Mesendoderm (in vitro differentiated cells): ENCODE measurements at places on chromosomes 4 and X.

DNA sequence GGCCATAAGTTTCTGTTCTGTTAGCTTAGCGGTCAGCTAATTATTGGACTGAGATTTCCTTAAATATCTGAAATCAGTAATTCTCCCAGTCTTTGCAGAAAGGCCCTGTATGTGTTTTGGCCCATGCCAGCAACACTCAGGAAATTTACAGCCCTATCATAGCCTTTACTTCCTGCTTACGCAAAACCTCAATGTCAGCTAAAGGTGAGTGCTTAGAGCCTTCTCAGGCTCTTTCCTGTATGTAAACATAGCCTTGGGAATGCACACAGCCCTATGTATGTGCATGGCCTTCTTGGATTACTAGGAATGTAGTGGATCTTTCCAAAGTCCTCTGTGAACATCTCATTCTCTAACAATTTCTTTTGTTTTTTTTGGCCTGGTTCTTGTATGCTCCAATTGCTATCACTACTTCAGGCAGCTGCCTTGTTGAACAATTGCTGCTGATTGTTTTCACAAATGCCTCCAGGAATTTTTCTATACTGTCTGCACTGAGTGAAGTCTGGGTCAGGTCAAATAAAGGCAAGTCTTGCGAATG, 200.0 kb downstream of the PPP1R2C start:
- no peaks in the 10 kb centered on the region for H3K27me3 ChIP-seq
- no peak overlapping the region for H3K27ac ChIP-seq
- no peaks in the 10 kb centered on the region for H3K4me1 ChIP-seq
- no peaks in the 10 kb centered on the region for H3K36me3 ChIP-seq

DNA sequence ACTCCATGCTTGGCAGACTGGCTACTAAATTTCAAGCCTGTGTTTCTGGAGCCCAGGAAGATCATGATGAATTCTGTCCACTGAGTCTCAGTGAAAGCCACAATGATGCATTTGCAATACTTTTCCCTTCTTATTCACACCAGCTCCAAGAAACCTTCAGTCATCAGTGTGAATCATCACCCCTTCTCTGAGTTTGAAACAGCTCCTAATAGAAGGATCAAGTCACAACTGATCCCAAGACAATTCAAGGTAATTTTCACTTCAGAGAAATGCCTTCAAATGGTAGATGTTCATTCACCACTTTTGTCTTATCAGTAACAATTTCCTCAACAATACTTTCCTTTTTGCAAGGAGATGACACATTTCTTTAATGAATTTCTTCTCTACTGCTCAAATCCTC, 257.4 kb downstream of the NLGN4X start:
- DNase-seq: no peak
- no peak overlapping the region for H3K4me3 ChIP-seq
- no peaks in the 10 kb centered on the region for H3K36me3 ChIP-seq
- H3K27me3 ChIP-seq: no peaks in the 10 kb centered on the region
- no peaks in the 10 kb centered on the region for H3K4me1 ChIP-seq
- no peak overlapping the region for H3K27ac ChIP-seq

GRCh38 chr4:183026701-183027100, 72.4 kb upstream of the WWC2 start:
- no peak overlapping the region for H3K27ac ChIP-seq
- H3K4me3 ChIP-seq: no peak overlapping the region
- no peaks in the 10 kb centered on the region for H3K36me3 ChIP-seq
- H3K27me3 ChIP-seq: no peaks in the 10 kb centered on the region
- no peaks in the 10 kb centered on the region for H3K4me1 ChIP-seq
- no peak for DNase-seq

DNA sequence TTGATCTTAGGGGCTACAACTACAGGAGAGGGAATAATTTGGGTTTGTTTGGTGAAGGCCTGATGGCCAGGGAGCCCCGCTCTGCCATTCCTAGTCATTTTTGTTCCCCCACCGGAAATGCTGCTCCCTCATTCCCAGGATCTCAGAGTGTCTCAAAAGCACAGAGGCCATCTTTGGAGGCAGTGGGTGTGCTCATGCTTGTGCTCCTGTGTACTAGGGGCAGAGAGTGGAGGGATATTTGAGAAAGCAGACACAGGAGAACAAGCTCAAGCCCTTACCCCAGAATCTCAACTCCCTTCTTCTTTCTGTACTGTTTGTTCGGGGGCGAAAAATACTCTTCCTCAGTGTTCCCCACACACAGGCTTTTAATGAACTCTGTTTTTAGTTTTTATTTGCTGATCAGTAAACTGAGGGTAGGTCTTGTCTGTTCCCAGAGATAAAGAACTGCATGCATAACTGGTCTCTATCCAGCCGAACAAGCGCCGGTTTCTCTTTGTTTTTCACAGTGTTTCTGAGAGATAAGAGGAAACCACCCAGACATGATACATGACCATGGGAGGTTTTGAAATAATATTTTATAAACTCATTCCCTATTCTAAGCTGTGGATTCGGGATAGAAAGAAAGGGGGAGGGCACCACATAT, 32.9 kb upstream of the XK start:
- H3K36me3 ChIP-seq: no peaks in the 10 kb centered on the region
- no peak overlapping the region for H3K27ac ChIP-seq
- DNase-seq: no peak
- H3K4me3 ChIP-seq: no peak overlapping the region

DNA sequence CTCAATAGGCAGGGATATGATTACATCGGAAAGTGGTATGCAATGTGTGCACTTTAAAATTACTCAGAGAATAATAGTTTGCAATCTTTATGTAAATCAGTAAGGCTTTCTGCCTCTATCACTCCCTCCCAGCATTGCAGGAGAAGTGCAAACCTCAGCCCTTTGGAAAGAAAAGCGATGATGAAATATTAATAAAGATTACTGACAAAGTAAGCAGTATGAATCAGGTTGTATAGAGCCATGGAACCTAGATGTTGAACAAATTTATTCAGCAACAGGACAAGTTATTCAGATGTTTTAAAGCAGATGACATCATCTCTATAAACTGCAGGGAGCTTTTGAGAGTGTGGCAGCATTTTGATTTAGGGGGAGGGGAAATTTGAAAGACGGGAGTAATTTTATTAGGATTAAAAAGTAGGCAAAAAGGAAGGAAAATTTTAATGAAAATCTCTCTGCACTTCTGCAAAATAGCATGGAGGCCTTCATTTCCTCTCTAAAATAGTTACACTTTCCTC, 631.7 kb upstream of the GRIA3 start:
- no peak overlapping the region for H3K4me3 ChIP-seq
- H3K4me1 ChIP-seq: no peaks in the 10 kb centered on the region
- no peak for DNase-seq
- H3K36me3 ChIP-seq: no peaks in the 10 kb centered on the region
- H3K27me3 ChIP-seq: no peaks in the 10 kb centered on the region
